ENCODE measurements at places on chromosomes 4 and X.

DNA sequence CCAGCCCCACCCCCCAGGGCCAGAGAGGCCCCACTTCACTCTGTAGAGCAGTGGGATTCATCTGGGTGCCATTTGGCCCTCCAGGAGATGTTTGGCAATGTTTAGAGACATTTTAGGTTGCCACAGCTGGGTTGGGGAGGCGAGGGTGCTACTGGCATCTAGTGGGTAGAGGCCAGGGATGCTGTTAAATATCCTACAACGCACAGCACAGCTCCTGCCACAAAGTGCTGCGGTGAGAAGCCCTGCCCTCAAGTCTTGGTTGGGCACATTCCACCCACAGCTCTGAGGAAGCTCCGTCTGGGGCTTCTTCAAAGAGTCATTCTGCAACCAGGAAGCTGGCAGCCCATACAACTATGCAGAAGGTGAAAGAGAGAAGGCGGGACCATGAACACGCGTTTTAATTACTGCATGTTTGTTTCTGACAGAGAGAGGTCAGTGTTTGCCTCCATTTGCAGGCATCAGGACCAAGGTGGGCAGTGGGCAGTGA lies 48.1 kb upstream of the FAM9C start:
- peak; percentile 77 for DNase-seq

DNA sequence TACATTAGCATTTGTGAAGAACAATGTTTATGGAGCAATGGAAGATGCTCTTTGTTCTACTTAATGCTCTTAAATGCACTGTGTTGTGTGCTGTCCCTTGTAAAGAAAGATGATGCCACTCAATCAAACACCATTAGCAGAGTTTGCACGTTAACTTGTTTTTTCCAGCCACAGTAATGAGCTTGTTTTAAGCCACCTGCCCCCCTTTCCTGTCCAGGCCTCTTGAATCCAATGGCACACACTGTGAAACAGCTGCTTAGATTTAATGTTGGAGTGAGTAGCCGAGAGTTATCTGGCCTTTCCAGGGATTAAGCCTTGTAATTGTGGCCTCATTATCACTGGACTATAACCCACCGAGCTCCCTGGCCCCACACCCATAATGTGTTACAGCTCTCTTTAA lies 86.0 kb downstream of the PAK3 start:
- DNase-seq, result no peak

DNA sequence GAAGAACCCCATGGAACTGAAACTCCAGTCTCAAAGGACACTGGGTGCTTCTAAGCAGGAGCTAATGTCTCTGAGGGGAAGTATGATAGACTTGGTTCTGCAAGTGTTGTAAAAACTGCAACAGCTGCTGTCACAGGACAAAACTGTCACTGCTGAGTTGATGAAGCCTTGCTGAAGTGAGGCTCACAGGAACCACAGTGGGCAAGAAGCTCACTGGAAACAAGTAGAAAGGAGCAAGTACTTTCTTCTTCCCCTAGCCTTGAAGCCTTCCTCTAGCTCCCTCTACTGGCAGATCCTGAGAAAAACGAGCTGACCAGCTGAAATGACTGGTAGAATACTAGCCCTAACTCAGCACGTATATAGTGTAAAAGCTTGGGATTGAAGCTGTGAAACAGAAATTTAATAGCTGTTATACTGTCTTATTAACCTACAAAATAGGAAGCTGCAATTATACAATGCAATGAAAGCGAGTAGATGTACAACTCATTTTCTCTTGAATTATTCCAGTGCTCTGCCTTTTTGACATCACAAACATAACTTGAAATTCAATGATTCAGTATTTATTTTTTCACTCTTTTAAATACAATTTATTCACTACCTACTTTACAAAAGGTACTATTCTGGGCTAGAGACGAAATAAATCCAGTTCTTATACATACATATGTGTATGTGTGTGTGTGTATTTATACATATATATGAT lies 91.4 kb downstream of the GABRB1 start:
- peak; percentile 74 for DNase-seq

GRCh38 chrX:102580891-102581290 lies 18.4 kb upstream of the ARMCX5 start:
- DNase-seq, result no peak

DNA sequence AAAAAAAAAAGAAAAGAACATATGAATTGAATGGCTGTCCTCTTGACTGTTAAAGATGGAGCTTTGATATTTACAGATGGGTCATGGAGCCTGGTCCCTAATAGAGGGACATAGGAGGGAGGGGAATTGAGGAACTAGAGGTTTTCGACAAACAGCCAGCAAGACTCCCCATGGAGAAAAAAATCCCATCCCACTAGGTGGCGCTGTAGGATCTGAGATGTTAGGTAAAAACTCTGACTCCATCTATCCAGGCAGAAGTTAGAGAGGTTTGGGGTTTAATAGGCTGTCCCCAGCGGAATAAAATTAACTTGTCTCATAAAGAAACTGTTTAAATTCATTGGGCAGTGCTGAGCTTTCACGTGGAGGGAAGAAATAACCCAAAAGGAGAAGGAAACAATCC lies 45.9 kb downstream of the HMGB2 start:
- DNase-seq, result peak; percentile 37

DNA sequence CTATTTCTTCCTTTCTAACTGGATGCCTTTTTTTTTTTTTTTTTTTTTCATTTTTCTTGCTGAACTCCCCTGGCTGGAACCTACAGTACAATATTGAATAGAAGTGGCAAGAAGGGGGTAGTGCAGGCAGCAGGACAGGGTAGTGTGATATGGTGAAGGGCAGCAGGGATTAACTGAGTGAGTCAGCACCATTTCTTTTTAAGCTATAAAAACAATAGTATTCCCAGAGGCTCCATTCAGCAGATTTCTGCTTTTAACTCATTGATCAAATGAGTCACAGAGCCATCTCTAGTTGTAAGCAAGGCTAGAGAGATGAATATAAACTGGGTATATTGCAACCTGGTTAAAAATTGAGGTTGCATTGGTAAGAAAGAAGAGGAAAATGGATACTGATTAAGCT lies 53.6 kb upstream of the SETD7 start:
- no peak for DNase-seq

DNA sequence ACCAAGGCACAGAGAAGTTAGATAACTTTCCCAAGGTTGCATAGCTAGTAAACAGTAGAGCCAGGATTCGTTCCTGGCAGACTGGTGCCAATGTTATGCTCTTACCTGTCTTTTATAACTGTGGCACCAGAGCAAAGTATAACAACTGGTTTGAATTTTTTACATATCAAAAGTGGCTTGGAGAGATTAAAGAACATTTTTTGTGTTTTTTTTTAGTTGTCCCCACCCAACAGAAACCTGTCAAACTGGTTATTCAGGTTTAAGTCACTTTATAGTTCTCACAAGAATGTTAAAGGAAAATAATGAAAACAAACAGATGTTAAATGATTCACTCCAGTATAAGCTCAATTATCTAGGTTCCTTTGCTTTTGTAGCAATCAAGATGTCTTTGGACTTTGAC lies 15.6 kb upstream of the FAM47E start:
- no peak for DNase-seq

Data from AML-193 (cell line).